Activated T-cell treated with anti-CD3 and anti-CD28 coated beads for 24 hours (primary cell): ENCODE measurements at places on chromosomes 12 and 14.

DNA sequence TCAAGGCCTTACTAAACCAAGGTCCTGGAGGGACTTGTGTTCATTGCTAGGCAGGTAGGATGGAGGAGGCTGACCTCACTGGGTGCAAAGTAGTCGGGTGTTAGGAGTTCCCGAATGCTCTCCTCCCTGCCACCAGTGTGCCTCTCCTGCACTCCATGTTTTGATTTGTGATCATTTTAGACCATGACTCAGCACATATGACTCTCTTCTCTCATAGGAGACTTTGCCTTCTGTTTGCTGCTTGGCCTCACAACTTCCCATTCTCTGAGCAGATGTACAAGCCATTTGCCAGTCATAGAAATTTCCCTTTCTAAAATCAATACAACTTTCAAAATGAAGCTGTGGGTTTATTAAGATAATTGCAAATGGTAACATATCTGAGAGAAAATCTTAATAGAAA is 46.6 kb upstream of the LRIG3 start:
- no peak for DNase-seq

- no peak for DNase-seq
Measured at GRCh38 chr12:119375883-119376190, 41.3 kb downstream of the CCDC60 start.

- no peak for DNase-seq
Measured at GRCh38 chr12:58915037-58915436, 5.3 kb downstream of the LRIG3 start.

DNA sequence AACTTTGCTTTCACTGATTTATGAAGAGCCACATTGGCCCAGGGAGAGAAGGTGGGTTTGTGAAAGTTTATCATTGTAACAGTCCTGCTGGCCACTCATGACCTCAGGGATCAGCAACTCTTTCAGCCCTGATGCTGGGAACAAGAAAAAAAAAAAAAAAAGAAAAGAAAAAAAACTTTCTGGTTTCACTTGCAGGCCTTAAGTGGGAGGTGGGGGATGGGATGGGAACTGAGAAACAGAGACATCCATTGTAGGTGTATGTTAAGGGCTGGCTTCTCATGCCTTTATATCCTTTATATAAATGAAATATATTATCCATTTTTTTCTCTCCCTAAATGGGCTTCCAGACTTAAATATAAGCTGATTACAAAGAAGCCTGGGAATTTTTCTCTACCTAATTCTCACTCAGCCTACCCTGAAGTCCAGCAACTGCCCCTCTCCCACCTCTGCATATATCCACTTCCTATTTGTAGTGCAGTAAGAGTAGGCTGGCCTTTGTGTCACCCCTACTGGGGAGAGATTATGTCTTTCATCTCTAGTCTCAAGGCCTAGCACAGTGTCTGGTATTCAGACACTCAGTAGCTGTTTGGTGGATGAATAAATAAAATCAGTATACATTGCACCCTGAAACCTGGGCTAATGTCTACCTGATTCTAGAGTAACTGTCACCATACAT is 187.1 kb downstream of the KICS2 start:
- DNase-seq, result no peak

- DNase-seq, result no peak
Measured at GRCh38 chr14:50733494-50733893, 65.4 kb upstream of the SAV1 start.

DNA sequence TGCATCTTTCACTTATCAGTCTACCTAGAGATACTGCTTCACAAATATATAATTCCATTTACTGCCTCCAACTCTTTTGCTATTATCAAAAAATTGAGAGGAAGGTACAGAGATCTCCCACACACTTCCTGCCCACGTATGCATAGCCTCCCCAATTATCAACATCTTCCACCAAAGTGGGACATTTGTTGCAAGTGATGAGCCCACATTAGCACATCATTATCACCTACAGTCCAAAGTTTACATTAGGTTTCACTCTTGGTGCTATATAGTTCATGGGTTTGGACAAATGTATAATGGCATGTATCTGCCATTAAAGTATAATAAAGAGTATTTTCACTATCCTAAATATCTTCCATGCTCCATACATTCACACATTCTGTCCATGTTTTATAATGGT is 66.3 kb downstream of the SLC2A13 start:
- no peak for DNase-seq

GRCh38 chr14:95609398-95609990 is 74.6 kb downstream of the GLRX5 start:
- DNase-seq, result no peak

DNA sequence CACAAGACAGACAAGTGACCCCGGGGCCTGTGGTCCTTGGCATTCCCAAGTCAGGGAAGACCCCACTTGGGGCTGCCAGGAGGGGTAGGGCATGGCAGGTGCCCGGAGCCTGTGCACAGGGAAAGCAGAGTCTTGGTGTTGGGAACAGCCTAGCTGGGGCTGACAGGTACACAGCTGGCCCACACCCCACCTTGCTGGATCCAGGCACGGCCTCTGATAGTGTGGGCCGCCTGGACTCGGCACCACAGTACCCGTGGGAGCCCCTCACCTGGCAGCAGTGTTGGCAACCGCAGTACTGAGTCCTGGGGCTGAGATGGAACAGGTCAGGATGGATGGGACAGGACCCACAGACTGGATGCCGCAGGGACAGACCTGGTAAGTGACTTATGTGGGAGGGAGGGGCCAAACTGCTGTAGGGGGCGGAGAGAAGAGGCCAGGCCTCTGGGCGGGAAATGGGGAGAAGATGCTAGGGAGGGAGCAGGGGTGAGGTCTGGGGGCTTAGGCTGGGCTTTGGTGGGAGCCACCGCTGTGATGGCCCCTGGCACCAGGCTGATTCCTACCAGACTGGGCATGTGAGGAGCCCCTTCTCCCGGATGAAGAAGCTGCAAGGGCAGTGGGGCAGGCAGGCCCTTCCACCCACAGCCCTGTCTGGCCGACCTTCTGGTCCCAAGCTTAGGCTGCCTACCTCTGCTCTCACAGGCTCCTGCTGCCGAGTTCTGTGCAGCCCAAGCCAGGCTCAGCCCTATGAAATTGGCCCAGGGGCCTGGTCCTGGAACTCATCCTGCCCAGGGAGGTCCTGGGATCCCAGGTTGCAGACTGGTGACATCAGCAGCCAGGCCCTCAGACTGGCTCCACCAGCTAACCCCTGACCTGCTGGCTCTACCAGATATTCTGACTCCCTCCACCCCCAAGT is at the start of gene TGM1:
TSS of gene TGM1 (minus strand) at position 357 of the 913 bp plus-strand sequence. CDS start 825 bp downstream, outside the sequence.
- no peak for DNase-seq

- no peak for DNase-seq
Measured at GRCh38 chr12:60684988-60685655, 1089.3 kb downstream of the SLC16A7 start.
